ENCODE measurements at places on chromosomes 6 and 20.

DNA sequence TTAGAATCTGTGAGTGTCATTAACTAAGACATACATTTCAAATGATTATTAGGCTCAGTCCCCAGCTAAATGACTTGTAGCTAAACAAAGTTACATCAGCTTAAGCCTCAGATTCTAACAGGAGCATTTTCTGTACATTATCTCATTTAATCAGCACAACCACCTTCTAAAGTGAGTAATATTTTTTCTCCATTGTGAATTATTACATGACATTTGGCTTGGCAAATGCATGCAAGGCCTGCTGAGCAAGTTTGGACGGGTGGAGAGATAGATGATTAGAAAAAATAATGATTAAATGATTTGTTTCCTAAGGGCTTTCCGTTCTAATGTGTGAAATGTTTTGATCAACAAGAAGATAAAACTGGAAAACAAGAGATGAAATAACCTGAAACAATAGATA is 20.7 kb downstream of the DCBLD1 start:
- no peak for DNase-seq

DNA sequence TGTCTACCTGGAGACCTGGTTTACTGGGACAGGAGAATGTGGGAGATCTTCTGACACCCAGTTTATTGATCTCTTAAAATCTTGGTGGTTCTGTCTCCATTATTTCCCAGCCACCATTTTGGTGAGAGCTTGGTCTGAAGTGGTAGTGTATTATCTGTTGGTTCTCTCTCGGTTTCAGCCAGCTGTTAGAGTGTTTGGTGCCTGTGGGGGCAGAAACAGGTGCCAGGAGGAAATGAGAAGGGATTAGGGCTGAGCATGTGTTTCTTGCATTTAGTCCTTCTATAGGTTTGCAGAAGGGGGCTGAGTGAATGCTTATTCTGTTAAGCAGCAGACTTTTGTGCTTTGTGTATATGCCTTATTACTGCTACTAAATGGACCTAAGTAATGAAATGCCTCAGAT is 9.6 kb downstream of the JARID2 start:
- peak; percentile 71 for DNase-seq

DNA sequence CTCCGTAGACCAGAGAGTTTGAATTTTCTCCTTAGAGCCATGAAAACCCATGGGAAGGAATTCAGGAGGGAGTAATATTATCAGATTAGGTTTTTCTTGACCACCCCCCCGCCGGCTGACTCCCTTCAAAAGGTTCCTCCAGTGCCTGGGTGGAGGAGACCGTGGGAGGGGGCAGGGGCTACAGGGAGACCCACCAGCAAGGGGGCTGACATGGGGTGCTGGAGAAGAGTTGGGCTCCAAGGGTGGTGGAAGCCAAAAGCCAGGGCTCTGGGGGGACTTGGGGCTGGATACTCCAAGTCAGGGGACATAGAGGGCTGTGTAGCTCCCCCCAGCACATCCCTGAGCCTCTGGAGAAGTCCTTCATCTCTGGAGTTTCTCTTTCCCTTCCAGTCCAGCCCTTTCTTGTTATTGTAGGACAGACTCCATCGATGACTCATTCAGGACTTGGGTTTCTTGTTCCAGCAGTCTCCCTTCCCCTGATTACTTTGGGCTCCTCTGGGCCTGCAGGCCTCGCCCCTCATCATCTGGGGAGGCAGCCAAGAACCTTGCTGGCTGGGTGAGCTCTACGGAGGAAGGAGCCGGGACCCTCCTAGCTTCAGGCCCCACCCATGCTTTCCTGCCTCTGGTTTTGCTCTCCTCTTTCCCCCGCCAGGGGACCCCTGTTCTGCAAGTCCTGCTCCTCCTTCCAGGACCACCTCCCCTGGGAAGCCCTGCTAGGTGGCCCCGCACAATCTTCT is 10.5 kb upstream of the KIAA1755 start:
- DNase-seq = no peak

DNA sequence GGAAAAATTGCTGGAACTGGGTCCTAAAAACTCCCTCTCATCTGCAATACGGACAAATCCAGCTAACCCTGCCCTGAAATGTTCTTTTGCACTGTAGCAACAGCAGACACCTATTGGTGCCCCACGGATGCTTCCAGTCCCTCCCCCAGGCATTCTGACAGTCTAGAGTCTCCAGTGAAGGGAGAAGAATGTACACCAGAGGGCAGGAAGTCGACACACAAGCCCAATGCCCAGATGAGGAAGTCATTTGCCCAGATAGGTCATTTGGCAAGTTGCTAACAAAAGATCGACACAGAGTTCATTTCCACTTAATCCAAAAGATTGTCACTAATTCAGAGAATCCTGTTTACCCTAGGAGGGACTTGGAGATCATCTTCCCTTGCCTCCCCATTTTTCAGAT is 293.0 kb upstream of the PRDM1 start:
- DNase-seq = no peak

DNA sequence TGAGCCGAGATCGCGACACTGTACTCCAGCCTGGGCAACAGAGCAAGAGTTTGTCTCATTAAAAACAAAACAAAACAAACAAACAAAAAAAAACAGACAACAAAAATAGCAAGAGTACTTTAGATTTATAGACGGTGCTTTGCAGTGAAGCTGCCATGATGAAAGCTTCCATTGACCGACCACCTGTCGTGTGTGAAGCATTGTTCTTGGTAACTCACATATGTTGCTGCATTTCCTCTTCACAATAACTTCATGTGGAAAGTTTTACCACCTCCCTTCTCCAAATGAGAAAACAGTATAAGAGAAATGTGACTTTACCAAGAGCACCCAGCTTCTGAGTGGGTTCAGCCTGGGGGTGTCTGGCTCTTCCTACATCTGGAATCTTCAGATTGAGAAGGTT is 56.4 kb upstream of the PTGIS start:
- no peak for DNase-seq

DNA sequence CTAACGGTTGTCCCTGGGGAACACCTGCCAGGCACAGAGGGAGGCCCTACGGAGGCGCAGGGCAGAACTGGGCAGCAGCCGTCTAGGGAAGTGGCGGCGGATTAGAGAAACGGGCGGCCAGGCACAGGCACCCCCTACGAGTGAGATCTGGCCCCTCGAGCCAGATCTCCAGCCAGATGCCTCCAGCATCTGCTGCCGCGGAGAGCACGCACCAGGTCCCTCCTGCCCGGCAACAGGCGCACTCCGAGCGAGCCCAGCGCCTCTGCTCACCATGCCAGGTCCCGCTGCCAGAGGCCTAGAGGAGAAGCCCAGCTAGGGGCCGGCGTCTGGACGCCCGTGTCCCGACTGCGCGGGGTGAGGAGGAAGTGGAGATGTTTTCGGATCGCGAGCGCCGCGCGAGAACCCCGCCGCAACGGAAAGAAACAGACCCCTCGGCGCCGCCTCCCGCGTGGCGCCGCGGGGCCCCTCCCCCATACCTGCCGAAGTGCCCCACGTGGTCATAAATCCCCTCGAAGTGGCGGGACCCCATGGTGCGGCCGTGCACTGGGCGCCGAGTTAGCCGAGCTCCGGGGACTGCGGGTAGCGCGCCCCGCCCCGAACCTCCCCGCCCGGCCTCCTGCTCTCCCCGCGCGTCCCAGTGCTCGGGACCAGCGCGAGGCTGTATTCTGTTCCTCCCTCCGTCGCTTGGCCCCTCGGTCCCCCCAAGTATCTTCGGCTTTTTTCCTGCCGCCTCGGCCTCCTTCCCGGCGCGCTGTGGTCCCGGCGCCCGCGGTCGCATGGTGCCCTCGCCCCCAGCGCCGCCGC is at the start of gene SLC22A16:
Gene SLC22A16, minus strand, starts transcription at position 568 of the 804 bp plus-strand sequence. Its CDS starts 39 bp downstream, at position 529.
- no peak for DNase-seq

DNA sequence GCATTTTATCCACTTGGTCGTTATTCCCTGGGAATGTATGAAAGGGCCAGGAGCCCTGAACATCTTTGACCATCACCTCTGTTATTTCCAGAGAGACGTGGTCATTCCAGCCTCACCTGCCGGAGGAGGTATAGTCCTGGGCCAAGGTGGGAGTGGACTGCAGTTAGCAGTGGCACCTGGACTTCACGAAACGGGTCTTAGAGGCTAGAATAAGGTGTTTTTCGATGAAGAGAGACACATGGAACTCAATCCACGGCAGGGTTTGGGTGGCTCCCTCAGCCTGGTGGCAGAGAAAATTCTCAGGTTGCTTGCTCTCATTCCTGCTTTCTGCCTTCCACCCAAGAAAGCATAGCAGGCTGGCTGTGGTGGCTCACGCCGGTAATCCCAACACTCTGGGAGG is 48.0 kb downstream of the BMP6 start:
- DNase-seq = no peak

Measured in GM12864 (cell line).